ENCODE measurements at places on chromosomes 3 and 15.

DNA sequence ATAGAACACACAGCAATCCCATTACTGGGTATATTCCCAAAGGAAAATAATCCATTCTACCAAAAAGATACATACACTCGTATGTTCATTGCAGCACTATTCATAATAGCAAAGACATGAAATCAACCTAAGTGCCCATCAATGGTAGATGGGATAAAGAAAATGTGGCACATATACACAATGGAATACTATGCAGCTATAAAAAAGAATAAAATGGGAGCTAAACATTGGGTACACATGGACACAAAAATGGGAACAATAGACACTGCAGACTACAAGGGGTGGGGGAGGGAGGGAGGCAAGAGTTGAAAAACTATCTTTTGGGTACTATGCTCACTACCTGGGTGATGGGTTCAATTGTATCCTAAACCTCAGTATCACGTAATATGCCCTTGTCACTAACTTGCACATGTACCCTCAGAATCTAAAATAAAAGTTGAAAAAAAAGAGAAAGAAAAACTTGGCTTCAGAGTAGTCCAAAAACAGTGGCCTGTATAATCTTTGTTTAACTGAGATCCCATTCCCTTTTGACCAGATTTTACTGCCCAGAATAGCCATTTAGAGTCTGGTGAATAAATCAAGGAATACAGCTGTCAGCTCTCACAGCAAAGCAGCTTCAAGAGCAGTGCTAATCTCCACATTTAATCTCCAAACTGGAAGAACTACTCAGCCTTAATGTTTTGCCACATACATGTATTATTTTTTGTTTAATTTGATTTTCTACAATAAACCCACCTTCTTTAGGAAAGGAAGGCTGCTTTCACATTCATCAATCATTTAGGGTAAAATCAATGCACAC lies 54.5 kb upstream of the XRN1 start:
- no peak for DNase-seq

- DNase-seq, result no peak
Measured at GRCh38 chr15:78069462-78070029, 8.0 kb downstream of the TBC1D2B start.

DNA sequence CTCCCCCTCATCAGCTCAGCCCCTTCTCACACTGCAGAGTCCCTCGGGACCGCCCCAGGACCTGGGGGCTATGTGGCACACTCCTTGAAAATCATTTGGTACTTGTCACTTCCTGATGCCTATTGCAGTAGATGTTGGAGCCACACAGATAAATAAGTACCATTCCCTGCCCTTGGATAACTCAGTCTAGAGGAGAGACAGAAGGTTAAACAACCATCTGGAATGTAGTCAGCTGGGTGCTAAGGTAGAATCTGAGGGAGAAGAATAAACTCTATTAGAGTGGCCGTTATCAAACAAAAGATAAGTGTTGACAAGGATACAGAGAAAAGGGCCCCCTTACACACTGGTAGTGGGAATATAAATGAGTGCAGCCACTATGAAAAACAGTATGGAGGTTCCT lies 112.3 kb upstream of the NR2E3 start:
- no peak for DNase-seq

DNA sequence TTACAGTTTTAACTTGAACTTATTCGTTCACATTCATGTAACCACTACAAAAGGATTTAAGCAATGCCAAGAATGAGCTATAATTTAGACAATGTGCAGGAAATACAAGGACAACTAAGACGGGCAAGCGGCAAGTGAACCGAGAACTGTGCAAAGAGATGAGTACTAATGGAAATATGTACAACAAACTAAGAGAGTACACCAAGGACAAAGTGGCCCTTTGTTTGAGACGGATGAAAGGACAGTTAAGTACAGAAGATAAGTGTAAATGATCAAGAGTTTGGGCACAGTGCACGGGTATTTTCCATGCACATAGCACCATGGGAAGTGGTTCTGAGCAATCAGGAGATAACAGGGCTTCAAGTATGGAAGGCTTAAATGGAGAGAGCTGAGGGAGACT lies 281.7 kb downstream of the ROBO2 start:
- no peak for DNase-seq

- no peak for DNase-seq
Measured at GRCh38 chr3:170651260-170651845, 65.5 kb upstream of the SLC7A14 start.

GRCh38 chr15:62462268-62462667 lies 297.2 kb upstream of the C2CD4B start:
- no peak for DNase-seq

GRCh38 chr3:21912711-21913110 lies 161.7 kb upstream of the ZNF385D start:
- DNase-seq, result no peak

DNA sequence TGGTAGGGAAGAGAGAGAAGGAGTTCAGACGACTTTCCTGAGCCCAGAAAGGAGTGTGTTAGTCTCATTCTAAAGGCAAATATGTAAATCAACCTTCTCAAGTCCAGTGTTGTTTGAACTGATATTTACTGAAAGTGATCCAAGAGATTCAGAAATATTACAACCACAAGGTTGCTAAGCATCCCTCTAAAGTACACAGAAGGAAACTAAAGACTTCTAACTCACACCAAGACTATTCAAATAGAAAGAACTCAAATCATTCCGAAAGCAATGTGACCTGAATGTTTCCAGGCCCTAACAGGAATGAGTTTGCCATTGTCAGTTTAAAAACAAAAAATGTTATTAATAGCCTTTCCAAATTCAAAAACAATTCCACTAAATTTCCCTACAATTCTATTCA lies 56.9 kb upstream of the VGLL3 start:
- no peak for DNase-seq

GRCh38 chr3:15851735-15852134 lies 54.0 kb upstream of the ANKRD28 start:
- DNase-seq, result no peak

GRCh38 chr3:27431116-27431515 lies 53.1 kb downstream of the SLC4A7 start:
- DNase-seq, result peak; percentile 97

- peak; percentile 17 for DNase-seq
Measured at GRCh38 chr3:133843634-133844033, 38.0 kb downstream of the SRPRB start.

DNA sequence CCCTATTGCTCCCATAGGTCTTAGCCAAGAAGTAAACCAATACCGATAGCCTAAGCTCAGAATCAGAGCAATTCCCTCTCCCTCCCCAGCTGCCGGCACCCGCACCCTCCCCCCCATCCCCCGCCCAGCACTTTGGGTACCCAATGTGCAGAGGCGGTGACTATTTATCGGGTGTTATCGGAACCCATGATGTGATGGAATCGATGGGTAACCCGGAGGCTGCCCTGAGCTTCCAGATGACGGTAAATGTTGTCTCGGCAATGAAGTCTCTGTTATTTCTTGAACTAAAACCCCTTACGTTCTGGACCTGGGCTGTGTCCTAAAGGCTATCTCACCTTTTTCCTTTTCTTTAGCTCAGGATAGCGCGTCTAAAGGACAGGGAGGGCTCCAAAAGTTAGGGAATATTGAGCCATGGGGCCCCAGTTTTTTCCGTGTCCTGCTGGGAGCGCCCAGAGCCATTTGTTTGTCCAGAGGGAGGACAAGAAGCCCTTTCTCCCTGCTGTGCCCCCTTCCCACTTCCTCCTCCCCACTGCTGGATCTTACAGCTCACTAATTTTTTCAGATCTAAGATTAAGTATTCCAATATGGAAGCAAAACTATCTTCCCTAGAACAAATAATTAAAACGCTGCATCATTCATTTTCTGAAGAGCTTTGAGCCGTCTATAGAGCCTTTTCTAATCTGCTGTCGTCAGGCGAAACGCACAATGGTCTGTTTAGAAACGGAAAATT lies 1.5 kb downstream of the SLITRK3 start:
- DNase-seq, result no peak

DNA sequence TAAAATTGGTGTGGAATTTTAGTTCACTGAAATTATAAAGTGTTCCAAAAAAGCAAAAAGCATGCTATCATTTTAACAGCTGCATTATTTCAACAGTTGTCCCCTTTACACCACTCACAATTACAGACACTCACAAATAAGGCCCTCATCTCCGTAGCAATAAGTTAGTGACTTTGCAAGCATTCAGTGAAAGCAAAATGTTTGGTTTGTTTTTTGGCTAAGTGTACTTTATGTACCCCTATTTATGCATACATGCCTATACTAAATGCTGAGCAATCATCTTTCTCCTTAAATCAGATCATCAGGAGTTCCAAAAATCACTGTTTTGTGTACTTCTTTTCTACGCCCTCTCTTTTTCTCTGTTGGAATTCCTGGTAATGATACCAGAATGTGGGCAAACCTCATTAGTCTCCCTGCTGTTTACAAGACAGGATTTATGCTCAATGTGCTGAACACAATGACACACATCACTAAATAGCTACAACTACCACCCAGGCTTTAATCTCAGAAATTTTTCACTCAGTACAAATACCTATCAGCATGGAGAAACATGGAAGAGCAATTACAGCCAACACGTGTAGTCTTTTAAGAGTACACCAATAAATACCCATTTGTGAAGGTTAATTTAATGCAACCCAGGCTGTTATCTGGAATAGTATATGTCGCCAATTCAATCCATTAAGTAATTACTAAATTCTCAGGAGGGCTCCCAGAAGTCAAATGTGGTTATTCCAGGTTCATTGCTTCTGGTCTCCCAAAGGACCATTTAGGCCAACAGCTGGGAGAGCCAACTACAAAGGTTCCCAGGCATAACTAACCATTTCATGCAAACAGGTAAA lies 12.0 kb downstream of the ALDH1A2 start:
- DNase-seq, result no peak

DNA sequence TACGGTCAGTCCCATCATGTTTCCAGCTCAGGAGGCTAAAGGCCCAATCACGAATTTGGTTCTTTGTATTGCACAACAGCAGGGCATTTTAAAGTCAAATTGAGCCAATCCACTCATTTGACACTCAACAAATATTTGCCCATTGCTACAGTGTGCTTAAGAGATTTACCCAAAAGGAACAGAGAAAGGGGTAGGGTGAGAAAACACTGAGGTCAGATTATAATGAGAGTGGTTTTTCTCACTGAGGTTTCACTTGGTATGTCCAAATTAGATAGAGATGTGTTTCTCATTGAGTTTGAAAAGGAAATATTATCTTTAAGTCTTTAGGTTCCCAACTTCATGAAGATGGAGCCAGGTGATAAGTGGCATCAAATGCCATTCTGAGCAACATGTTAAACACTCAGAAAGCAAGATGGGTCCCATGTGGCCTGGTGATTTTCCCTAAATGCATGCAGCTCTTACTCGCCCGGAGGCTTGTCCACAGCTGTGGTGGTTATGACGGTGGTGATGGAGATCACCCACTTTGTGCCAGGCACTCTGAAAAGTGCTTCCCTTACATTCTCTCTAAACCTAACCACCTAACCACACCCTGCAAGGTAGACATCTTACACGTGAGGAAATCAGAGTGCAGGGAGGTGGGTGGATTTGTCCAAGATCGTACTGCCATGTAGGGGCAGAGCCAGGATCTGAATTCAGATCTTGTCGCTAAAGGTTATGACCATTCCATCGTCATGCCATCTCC lies 31.2 kb upstream of the USP3 start:
- DNase-seq, result no peak

- DNase-seq, result no peak
Measured at GRCh38 chr3:181912384-181912783, 200.7 kb downstream of the SOX2 start.

DNA sequence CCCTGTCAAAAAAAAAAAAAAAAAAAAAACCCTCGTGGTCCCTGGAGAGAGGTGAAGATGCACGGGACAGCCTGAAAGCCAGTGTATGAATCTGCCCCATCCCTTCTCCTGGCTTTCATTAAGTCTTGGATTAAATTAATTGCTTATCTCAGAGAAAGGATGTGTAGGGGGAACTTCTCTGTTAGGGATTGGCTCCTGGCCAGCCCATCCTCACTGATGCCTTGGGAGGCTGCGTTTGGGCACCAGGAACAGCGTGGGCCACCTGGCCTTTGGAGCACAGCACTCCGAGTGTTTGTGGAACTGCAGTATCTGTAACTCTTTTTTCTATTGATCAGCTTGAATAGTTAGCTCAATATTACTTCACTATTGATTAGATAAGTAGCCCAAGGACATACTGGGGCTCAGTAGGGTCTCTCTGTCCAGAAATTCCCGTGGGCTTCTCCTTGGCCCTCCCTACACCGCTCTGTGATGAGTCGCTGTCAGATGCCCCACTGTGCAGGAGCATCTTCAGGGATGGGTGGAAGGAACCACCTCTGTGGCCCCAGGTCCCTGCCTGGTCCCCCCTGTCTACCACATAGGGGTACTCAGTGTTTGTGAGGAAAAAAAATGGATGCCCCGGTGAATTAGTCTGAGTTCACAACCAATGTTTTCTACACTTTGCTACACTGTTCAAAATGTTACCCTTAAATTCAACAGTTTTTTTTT lies 2.0 kb downstream of the PXYLP1 start:
- DNase-seq, result no peak

GRCh38 chr3:136166507-136166906 lies 29.6 kb downstream of the MSL2 start:
- DNase-seq, result no peak

DNA sequence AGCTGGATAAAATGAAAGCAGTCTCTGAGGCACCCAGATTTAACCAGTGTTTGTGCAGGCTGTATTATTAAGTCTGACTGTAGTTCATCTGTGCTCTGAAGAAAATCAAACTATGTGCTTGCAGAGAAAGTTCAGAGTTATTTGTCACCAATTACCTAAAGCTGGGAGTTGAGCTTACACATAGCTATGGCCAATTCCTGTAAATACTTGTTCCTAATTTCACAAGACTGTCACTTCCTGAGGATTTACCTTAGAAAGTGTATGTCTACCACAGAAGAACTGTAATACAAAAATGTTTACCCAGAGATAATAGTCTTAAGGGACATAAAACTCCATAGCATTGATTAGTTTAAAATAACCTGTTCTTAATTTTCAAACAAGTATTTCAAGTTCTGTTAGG lies 628.4 kb upstream of the TGFBR2 start:
- no peak for DNase-seq

- no peak for DNase-seq
Measured at GRCh38 chr15:52514482-52514881, 14.2 kb downstream of the MYO5A start.

- no peak for DNase-seq
Measured at GRCh38 chr15:93823971-93824913, 407.1 kb upstream of the MCTP2 start.

GRCh38 chr3:81339040-81339845 lies 422.2 kb downstream of the GBE1 start:
- DNase-seq, result peak; percentile 14

DNA sequence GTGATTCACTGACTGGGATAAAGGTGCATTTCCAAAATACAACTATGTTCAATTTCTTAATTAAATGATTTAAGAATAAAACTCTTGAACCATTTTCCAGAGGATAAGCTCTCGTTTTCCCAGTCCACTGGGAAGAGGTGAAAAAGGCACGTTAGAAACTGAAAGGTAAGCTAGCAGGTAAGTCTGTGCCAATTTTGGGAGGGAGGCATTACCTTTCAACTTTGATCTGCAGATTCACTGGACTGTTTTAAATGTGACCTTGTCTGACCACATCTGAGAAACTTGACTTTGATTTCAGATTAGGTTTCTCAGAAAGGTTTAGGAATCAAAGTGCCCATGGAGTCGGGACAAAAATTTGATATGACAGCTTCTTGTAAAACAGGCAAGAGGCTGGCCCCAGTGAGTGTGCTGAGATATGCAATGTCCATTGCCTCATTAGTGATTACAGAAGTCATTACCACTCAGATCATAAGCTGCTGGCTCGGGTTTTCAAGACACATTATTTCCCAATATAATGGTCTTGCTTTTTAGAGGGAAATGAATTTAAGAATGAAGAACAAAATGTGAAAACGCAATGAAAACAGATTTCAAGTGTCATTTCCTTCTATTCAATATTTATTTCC lies 118.8 kb downstream of the ADAMTS9 start:
- DNase-seq, result no peak
